Putamen (tissue), 1 donor: ENCODE measurements at places on chromosomes 16 and 17.
A peak's percentile ranks its signal among the peaks of the same experiment; 100 is the strongest.

GRCh38 chr17:74213861-74214391, 555 bp downstream of the TTYH2 start:
- DNase-seq, result no peak

GRCh38 chr17:4721203-4722135, 9.8 kb upstream of the MED11 start:
- no peak for DNase-seq

DNA sequence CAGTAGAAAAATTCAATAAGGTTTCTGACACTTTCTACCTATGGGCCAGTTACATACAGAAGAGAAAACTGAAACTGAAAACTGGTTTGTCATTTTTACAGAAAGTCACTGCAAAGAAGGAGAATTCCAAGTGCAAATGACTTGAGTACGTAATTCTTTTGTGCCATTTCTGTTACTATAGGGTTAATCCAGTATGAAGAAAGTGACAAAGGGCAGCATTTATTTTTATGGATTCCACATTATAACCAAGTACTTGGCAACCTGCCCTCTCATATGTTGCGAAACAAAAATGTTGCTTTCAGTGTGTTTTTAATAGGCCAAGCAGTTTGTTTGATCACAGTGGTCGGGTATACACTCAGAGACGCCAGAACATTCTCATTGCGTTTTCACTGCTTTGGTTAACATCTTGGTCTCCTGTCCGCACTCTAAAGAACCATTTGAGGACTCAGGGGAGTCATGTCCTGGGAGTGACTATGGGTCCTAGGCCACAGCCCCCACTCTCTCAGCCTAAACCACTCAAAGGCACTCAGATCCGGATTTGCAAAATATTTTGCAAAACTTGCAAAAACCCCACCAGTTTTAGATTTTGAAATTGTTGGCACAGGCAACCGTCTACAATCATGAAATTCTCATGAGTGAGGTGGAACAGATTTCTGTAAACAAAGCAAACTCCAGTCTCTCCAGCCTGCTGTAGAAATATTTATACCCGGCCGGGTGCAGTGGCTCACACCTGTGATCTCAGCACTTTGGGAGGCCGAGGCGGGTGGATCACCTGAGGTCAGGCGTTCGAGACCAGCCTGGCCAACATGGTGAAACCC, 15.4 kb upstream of the HELZ start:
- DNase-seq, result no peak

DNA sequence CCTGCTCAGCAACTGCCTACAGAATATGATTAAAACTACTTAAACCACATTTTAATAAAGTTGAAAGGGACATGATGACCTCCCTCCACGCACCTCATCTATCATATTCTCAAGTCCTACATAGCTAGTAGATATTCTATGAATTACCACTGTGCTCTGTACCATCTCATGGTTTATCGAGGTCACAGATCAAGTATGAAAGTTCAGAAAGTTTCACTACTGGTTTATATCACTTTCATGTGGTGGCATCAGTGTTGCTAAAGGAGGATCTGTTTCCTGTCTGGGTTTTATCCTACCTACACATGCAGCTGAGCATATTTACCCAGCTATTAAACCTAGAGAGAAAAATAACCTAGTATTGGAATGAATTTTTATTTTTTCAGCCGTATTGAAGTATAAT, 214.9 kb upstream of the MON1B start:
- no peak for DNase-seq

DNA sequence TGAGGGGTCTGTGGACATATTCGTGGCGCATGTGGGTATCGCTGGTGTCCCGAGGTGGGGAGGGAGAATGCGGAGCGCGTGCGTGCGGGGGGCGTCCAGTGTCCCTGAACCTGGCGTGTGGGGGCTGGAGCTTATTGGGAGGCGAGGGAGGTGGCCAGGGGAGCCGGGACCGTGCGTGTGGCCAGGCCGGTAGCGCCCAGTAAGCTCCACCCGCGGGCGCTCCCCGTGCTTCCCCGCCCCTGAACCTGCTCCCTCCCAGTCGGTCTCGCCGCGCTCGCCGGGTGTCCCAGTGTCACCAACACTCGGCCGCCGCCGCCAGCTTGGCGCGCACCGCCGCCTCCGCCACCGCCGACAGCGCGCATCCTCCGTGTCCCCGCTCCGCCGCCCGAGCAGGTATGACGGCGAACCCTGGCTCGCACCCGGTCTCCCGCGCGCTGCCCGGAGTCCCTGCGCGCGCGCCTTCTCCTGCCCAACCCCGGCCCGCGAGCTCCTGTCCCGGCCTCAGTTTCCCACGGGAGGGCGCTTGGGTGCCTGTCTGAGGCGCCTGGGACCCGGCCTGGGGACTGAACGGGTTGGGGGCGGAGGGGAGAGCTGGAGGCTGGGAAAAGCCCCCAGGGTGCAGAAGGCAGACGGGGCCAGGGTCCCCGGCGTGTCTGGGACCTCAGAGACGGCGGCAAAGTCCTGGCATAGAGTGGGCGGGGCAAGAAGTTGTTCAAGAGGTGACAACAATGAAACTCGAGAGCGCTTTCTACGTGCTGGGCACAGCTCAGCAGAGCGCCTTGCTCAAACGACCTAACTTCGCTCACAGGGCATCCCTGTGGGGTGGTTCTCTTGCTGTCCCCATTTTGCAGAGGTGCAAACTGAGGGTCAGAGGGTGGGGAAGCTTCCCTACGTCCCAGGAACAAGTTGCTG, at the start of gene SCNN1B:
SCNN1B (plus strand) TSS at position 258 of the 912 bp plus-strand sequence. CDS start 46,298 bp downstream, outside the sequence.
- DNase-seq, result no peak

- DNase-seq, result no peak
Measured at GRCh38 chr17:74935585-74936469, at the start of gene OTOP3. OTOP3 (plus strand) TSS chr17:74935898; CDS start chr17:74935922, 24 bp downstream.

DNA sequence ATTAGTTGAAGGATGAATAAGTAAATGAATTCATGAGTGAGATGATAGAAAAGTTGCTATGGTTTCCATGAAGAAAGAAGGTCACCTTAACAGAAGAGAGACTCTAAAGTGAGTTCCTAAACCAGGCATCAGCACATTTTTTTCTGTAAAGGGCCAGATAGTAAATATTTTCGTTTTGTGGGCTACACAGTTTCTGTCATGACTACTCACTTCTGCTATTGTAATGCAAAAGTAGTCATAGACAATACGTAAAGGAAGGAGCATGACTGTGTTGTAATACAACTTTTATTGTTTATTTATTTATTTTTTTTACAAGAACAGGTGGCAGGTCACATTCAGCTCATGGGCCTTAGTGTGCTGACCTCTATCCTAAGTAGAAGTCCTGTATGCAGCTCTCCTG, 426.1 kb upstream of the DYNLRB2 start:
- no peak for DNase-seq

DNA sequence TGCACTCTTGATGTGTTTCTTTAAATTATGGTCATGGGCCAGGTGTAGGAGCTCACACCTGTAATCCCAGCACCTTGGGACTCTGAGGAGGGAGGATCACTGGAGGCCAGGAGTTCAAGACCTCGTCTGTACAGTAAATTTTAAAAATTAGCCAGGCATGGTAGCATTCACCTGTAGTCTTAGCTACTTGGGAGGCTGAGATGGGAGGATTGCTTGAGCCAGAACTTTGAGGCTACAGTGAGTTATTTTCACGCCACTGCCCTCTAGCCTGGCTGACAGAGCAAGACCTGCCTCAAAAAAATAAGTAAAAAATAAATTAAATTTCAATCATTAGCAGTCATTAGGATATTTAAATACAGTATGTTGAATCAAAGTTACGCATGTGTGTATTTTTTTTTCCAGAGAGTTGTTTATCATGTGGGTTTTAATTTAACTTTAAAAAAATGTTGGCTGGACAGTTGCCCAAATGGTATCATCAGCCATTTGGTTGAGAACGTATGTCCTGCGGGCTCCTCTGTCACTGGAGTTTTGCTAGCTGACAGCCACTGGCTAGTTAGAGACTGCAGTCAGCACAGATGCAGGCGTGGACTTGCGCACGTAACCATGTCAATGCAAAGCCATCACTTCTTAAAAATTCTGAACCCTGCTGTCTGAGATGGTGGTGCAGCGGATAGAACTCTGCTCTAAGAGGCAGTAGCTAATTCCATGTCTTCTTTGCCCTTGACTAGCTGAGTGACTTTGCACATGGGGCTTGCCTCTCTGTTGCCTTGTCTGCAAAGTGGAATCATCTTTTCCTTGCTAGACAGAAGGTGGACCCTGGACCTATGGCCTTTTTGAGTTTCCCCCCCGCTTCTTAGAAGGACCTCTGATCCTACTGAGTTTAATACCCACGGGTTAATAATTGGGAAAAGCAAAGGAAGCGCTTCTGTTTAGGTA, 40.0 kb downstream of the MAPT start:
- DNase-seq, result no peak

- DNase-seq, result no peak
Measured at GRCh38 chr16:27465483-27465879, 63.5 kb downstream of the IL21R start.

- no peak for DNase-seq
Measured at GRCh38 chr16:80710918-80711317, 93.5 kb downstream of the CDYL2 start.

GRCh38 chr17:29010586-29010985, 4.8 kb upstream of the SEZ6 start:
- DNase-seq, result no peak

DNA sequence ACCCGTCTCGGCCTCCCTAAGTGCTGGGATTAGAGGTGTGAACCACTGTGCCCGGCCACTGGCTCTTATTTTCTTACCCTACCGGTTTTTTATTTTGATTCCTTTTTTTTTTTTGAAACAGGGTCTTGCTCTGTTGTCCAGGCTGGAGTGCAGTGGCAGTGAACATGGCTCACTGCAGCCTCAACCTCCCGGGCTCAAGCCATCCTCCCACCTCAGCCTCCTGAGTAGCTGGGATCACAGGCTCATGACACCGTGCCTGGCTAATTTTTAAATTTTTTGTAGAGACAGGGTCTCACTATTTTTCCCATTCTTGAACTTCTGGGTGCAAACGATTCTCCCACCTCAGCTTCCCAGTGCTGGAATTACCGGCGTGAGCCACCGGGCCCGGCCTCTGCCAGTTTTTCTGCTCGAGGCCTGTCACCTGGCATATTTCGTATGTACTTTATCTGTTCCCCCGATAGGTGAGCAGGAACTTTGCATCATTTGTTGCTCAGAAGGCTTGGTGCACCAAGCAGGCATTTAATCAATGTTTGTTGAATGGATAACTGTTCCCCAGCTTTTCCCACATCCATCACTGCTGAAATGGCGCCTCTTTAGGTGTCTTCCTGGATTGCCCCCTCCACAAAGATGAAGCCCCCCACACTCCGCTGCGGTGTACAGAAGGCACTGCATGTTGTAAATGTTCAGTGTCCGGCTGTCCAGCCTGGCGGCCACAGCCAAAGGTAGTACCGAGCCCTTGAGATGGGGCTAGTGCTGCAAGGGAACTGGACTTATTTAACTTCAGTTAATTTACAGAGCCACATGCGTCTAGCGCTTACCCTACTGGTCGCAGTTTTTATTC, 858 bp upstream of the TELO2 start:
- DNase-seq, result no peak

GRCh38 chr16:87757841-87758426, 7.9 kb downstream of the KLHDC4 start:
- no peak for DNase-seq

- DNase-seq, result peak; percentile 95
Measured at GRCh38 chr17:44775136-44775837, 16.5 kb downstream of the ADAM11 start.

DNA sequence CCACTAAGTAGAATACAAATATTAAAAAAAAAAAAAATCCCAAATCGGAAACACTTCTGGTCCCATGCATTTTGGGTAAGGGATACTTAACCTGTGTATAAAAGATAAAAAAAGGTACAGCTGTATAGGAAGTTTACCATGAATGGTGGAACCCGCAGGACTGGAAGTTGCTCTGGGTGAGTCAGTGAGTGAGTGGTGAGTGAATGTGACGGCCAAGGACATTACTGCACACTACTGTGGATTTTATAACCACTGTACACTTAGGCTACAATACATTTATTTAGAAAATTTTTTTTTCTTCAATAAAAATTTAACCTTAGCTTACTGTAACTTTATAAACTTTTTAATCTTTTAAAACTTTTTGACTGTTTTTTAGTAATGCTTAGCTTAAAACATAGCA, 71.3 kb upstream of the BCAR1 start:
- no peak for DNase-seq

- DNase-seq, result no peak
Measured at GRCh38 chr17:17774009-17774881, 62.5 kb downstream of the SREBF1 start.

DNA sequence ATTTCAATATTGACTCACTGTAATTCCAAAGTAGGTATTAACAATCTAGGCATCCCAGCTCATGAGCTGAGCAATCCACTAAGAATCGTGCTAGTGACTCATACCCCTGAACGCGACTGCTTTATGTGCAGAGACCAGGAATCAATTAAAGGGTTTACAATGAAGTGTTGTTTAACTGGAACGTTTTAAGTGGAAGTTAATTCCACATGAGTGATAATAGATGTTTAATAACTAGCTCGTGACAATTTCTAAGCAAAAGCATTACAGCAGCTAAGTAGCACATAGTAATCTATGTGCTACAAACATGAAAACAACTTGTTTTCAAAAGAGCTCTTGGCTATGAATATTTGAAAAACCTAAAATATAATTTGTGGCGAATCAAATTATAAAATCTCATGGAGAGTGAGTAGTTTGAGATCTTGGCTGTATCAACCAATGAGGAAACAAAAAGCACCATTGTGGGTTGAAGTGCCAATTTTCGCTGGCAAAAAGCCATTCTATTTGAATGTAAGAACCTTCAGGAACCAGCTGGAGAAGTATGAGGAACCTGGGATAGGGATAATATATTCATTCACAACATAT, 9.4 kb downstream of the GJC1 start:
- DNase-seq, result no peak

DNA sequence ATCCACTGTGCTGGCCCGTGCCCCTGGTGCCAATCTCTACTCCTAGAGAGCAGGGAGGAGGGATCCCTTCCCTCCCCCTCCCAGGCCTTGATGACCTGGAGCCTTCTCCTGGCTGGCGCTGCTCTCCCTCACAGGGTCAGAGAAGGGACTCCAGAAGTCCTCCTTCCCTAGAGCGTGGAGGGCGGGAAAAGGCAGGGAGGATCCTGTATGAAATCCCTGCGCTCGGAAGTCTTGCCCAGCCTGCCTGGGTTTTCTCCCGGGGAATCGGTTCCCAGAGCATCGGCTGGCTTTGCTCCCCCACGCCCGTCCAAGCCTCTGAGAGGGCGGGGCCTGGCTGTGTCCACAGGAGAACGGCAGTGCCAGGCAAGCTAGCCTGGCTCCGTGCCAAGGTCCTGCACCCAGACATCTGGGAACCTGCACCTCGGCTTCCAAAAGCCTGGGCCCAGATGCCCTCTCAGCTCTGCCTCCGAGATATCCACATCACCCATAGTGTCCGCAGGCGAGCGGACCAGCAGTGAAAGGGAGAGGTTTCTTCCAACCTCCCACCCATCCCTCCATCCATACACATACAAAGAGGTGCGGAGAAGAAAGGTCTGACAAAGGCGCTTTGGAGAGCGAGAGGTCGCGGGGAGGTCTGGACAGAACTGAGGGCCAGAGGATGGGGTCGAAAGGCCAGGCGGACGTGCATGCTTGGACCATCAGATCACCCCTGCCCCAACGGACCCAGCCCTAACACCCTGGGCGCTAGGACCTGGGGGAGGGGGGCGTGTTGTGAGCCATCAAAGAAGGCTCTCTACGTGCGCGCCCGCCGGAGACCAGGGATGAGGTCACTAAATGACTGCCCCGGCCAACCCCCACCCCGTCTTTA, 1.1 kb downstream of the MPP2 start:
- DNase-seq, result peak; percentile 85

- DNase-seq, result no peak
Measured at GRCh38 chr17:73628642-73629552, 15.3 kb downstream of the SDK2 start.
